ENCODE measurements at places on chromosomes 3 and 15. TPM values are rescaled to one million over a fixed set of nuclear protein-coding genes. Genes with fewer than 3 reads are reported as not detected.

The ADCY5 gene
- total RNA-seq: under 0.01 TPM

The ROBO2 gene
- 35.0 TPM for total RNA-seq

The PROS1 gene
- 70.2 TPM for total RNA-seq

The GOLGA8O gene
- 1.1 TPM for total RNA-seq

The VEPH1 gene
- 259 TPM for total RNA-seq

The KIF15 gene
- total RNA-seq: 9.1 TPM

The ITIH1 gene
- total RNA-seq: not detected

The FBLN2 gene
- total RNA-seq: 0.46 TPM

The DPPA2 gene
- not detected for total RNA-seq

The ASB14 gene
- total RNA-seq: not detected

The POLQ gene
- 5.1 TPM for total RNA-seq

The FBXW12 gene
- not detected for total RNA-seq

The EPHA3 gene
- 0.33 TPM for total RNA-seq

The TGM5 gene
- not detected for total RNA-seq

The SNX22 gene
- total RNA-seq: not detected

The FEZF2 gene
- not detected for total RNA-seq

The KCNMB3 gene
- 1.4 TPM for total RNA-seq

The LRRN1 gene
- total RNA-seq: 1.7 TPM

The ZBED2 gene
- under 0.01 TPM for total RNA-seq

The TP63 gene
- 0.31 TPM for total RNA-seq

The CTXND1 gene
- total RNA-seq: 15.7 TPM

The PCOLCE2 gene
- 9.0 TPM for total RNA-seq

The SERINC4 gene
- under 0.01 TPM for total RNA-seq

The OXTR gene
- total RNA-seq: 0.67 TPM

The SAMMSON gene
- total RNA-seq: under 0.01 TPM

All from melanocyte of skin (primary cell).